ENCODE measurements at places on chromosomes 3 and 15.

DNA sequence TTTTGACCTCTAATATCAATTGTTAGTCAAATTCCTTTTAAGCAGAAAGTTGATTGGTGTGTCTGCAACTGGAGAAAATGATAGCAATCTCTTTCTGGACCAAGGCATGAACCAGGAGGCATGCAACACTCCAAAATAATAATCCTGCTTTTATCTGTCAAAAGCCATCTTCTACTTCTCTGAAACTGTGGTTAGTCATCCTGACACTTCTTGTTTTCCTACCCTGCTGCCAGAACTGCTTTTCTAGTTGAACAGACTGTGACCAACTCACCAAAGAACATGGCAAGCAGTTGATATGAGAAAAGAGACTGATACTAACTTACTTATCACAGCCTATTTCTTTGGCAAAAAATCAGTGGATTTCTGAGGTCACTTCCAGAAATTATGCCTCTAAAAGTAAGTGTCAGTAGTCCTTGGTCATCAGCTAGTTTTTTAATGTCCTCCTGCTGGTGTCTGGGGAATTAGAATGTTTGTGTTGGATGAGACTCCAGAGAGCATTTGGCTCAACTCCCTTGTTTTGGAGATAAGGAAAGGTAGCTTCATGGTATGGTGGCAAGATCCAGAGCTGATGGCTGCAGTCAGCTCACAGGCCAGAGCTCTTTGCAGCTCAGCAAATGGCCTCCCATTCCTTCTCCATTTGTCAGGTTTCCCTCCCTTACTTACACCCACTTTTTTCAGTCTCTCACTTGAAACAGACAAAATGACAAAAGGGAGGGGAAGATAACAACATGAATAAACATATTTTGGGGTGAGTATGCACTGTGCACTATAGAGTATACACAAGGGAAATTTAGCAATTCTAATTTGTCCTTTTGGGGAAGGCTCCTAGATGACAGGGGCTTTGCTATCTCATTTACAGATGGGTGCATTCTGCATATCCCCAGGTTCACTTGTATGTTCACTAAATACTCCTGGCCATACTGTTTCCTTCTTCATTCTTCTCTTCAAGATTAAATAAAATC is 7.0 kb downstream of the CRYGS start:
- no peak for DNase-seq

- no peak for DNase-seq
Measured at GRCh38 chr3:73766599-73767381, 142.0 kb upstream of the PDZRN3 start.

DNA sequence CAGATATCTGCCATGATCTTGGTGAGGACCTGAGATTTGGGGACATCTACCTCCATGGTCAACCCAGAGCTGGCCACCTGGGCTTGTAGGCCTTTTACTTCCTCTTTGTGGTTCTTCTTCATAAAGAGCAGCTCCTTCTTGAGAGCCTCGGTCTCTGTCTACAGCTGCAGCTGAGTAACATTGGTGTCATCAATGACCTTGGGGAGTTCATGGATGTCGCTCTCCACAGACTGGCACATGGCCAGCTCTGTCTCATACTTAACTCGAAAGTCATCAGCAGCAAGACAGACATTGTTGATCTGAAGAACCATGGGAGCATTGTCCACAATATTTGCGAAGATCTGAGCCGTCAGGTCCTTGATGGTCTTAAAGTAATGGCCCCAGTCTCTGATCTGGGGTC is 15.7 kb upstream of the RASA2 start:
- no peak for DNase-seq

- no peak for DNase-seq
Measured at GRCh38 chr15:79617071-79617470, 184.9 kb downstream of the MINAR1 start.

- no peak for DNase-seq
Measured at GRCh38 chr15:30929064-30929669, 25.5 kb downstream of the FAN1 start.
